NCI-H345 (cell line): ENCODE measurements at places on chromosomes 2 and 18.

GRCh38 chr2:65096948-65097347 is 33.0 kb downstream of the RAB1A start:
- no peak for DNase-seq

DNA sequence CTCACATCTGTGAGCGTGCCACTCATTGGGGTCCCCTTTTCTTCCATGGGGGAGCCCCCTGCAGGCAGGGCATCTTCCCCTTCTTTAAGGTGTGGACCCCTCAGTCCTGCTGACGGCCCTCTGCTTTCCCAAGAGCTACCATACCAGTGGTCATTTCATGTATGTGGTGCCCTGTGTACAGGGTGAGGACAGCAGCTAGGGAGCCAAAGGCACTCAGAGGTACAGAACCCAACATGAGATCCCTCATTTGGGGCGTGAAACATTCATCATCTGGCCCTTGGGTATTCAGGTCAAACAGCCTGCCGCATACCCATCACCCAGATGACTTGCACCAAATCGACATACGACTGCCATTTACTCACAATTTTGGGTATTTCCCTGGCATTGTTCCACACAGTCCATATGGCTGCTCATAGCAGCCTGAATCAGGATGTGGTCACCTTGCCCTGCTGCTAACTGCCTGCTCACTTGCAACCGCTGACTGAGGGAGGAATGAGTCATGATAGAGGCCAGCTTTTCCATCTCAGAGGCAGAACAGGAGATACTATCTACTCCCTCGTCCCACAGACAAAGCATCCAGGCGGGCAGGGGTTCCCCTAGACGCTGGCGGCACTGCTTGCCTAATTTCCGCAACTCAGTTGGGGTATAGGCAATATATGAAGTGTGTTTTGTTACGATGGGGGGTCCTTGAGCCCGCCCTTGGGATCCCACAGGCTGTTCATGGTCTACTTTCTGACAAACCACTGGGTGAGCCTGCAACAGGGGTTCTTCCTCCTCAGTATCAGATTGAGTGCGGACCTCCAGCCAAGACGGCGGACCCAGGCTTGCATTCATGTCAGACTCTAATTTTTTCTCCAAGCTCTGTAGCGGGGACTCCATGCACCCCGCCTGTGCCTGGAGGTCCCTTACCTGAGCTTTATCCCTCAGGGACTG is 228.6 kb downstream of the SATB2 start:
- no peak for DNase-seq

GRCh38 chr2:128369602-128370467 is 51.2 kb upstream of the HS6ST1 start:
- no peak for DNase-seq

DNA sequence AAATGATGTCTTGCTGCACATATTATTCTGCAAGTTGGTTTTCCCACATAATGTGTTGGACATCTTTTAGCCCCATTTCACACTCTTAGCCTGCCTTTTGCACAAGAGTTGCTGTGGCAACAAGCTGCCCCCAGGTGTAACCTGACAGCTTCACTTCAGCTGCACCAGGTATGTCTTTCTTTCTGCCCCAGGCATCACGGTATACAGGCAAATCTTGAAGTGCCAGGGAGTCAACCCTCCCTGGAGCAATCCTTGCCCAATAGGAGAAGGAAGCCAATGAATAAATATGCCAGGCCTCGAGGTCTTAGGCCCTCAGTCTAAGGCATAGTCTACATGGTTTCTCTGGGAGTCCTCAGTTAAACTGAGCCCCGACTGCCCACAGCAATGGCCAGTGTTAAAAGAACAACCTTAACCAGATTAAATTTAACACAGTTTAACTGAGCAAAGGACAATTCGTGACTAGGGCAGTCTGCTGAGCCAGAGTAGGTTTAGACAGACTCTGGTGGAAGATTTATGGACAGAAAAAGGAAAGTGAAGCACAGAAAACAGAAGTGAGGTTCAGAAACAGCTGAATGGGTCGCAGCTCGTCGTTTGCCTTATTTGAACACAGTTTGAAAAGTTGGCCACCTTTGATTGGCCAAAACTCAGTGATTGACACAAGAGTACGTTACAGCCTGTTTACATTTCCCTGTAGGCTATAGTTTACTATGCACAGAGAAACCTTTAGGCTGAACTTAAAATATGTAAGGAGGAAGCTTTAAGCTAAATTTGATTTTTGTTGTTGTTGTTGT is 32.0 kb upstream of the C1QL2 start:
- DNase-seq, result no peak

DNA sequence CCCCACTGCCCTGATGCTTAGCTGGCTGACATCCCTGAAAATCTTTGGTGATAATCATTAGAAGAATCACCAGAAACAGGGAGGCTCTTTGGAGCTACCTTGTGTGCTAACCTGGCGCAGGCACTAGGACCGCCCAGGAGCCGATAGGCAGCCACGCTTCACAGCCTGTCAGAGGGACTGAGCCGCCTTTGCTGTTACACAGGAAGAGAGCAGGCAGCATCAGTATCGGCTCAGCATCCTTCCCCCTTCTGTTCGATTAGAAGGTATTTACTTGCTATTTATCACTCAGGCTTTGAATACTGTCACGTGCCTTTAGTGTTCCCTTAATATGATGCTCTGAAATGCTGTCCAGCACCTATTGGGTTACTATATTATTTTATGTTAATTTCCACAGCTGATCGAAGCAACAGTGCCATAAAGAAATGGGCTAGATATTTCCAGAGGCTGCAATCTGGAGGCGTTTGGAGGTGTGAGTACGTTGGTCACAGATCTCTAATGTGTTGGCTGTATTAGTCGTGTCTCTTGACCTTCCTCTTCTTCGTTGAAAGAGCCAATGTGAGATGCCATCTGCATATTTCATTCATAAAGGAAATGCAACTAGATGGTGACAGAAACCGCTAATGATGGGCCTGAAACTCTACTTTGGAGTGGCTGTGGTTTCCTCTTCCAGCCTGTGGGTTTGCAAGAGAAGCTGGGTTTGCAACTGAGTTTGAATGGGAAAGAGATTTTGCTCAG is 110.4 kb upstream of the RAB27B start:
- DNase-seq, result peak; percentile 18

GRCh38 chr2:236449167-236449761 is 120.4 kb upstream of the ACKR3 start:
- no peak for DNase-seq

- peak; percentile 99 for DNase-seq
Observed at GRCh38 chr18:49491857-49492693, 5.0 kb upstream of the C18orf32 start.
